ENCODE measurements at places on chromosomes 4 and X. TPM values are rescaled to one million over a fixed set of nuclear protein-coding genes. Genes with fewer than 3 reads are reported as not detected.

Gene GYPE
- total RNA-seq, result not detected

Gene NXF2B
- total RNA-seq, result 0.72 TPM

Gene SERPINA7
- total RNA-seq, result 43.1 TPM

Gene RPA4
- 1.5 TPM for total RNA-seq

Gene PABPC1L2A
- not detected for total RNA-seq

Gene SOWAHB
- total RNA-seq, result 18.9 TPM

- no peak within 1 kb of the TSS for H3K4me3 ChIP-seq
- no peaks in the 10 kb centered on the region for H3K27me3 ChIP-seq
- peak within 1 kb of the TSS; percentile 70 for H3K27ac ChIP-seq
- no peaks in the 10 kb centered on the region for H3K4me1 ChIP-seq
- H3K36me3 ChIP-seq, result no peaks in the 10 kb centered on the region
Observed at GRCh38 chrX:48761674-48762471, at the start of gene GLOD5. Gene GLOD5, plus strand, starts transcription at chrX:48761747. Its CDS starts 44 bp downstream, at chrX:48761791.

DNA sequence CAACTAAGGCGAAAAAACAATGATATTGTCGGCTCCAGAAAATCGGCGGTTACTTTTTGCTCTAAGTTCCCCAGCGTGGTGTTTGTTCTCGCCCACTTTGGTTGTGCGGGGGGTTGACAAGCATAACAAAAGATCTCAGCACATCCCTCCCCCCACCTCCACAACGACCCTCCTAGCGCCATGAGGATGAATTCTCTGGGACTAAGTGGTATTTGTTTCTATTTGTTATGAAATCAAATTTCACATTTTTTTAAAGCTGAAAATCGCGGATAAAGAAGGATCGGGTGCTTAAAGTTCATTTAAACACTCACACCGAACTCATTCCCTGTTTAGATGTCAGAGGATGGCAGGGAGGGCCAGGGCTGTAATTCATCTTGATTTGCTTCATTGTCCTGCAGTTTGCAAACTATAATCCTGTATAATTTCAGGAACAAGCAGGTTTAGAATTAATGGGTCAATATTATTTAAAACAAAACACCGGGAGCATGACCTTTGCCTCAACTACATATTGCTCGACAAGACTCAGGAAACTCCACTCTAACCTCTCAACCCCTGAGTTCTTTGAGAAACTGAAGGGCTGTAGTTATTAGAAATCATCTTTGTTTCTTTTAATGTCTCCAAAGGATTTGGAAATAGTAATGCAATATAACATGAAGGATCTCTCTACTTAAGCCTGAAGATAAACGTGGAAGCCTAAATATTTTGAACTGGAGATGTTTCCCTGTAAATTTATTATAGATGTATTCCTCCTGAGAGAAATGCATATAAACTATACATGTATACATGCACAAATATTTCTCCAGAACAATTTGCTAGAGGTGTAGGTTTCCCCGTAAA, 6.4 kb downstream of the PITX2 start:
- H3K4me1 ChIP-seq, result peaks cover 13% of the 10 kb centered on the region
- peak overlapping the region; percentile 89 for H3K27ac ChIP-seq
- peaks cover 13% of the 10 kb centered on the region for H3K27me3 ChIP-seq
- DNase-seq, result no peak

- H3K27ac ChIP-seq, result no peak overlapping the region
- no peaks in the 10 kb centered on the region for H3K36me3 ChIP-seq
- no peaks in the 10 kb centered on the region for H3K4me1 ChIP-seq
- no peak overlapping the region for H3K4me3 ChIP-seq
- no peak for DNase-seq
- H3K27me3 ChIP-seq, result no peaks in the 10 kb centered on the region
Observed at GRCh38 chr4:139596034-139596683, 40.1 kb upstream of the SETD7 start.

GRCh38 chr4:94477227-94477626, 25.5 kb downstream of the PDLIM5 start:
- H3K27me3 ChIP-seq, result no peaks in the 10 kb centered on the region
- H3K36me3 ChIP-seq, result no peaks in the 10 kb centered on the region
- H3K4me1 ChIP-seq, result peaks cover 33% of the 10 kb centered on the region
- no peak for DNase-seq
- no peak overlapping the region for H3K4me3 ChIP-seq

DNA sequence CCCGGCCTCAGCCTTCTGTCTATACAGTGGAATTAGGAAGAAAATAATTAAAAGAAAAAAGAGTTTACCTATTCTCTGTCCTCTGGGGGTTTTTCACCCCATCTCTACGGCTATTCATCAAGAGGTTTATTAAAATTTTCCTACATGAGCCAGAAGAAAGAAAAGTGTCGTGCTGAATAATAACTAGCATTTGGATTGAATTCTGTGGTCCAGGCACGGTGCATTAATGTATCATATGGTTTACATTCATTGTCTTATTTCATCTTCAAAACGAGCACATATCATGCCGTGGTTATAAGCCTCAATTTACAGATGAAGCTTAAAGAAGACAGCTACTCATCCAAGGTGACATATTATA, 5.4 kb upstream of the NAA15 start:
- no peaks in the 10 kb centered on the region for H3K27me3 ChIP-seq
- no peak overlapping the region for H3K4me3 ChIP-seq
- H3K27ac ChIP-seq, result no peak overlapping the region
- DNase-seq, result no peak
